Coronary artery (tissue), 2 donors: ENCODE measurements at places on chromosomes 11 and 22.

DNA sequence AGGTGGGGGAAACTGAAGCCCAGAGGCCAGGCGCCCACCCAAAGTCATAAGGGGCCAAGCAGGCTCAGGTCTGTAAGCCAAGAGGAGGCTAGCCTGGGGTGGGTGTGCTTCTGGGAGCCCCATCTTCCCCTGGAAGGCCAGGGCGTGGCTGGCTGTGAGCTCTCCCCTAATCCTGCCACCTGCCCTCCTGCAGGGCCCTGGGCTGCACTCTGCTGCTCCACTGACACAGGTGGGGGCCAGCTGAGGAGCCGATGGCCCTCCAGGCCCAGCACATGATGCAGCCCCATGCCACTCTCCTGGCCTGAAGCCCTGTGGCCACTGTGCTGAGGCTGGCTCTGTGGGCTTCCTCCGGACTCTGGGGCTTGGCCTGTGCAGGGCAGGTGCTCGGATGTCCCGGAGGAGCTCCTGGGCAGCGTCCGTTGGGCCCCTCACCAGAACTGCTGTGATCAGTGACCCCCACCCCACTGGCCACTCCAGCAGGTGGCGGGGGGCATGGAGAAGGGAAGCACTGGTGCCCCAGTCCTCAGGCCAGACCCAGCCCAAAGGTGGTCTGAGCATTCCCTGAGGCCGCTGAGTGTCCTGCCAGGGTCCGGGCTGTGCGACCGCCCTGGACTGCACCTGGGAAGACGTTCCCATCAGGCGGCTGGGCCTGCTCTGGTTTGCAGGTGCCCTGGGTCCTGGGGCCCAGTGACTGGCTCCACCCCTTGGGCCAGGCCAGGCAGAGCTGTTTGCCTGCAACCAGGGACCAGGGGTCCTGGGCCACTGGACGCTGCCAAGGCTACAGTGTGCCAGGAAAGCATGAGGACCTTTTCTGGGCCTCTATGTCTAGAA is 8.5 kb downstream of the PIM3 start:
- DNase-seq, result peak; percentile 73

GRCh38 chr11:62713343-62713742 is 5.9 kb downstream of the GNG3 start:
- no peak for DNase-seq

- no peak for DNase-seq
Measured at GRCh38 chr11:119339589-119340334, 921 bp downstream of the C1QTNF5 start.

DNA sequence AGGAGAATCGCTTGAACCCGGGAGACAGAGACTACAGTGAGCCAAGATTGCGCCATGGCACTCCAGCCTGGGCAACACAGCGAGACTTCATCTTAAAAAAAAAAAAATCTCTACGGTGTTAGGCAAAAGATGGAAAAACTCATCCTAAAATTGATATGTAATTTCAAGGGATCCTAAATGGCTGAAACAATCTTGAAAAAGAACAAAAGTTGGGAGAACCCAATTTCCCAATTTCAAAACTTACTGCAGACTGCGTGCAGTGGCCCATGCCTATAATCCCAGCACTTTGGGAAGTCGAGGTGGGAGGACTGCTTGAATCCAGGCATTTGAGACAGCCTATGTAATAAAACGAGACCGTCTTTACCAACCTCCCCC is 31.7 kb upstream of the TOP3B start:
- DNase-seq, result no peak

- no peak for DNase-seq
Measured at GRCh38 chr11:96205460-96205809, 137.6 kb downstream of the MAML2 start.

- DNase-seq, result peak; percentile 85
Measured at GRCh38 chr11:44861849-44862557, 88.7 kb downstream of the TP53I11 start.

GRCh38 chr11:84173078-84173477 is 886.9 kb upstream of the CCDC90B start:
- DNase-seq, result no peak

DNA sequence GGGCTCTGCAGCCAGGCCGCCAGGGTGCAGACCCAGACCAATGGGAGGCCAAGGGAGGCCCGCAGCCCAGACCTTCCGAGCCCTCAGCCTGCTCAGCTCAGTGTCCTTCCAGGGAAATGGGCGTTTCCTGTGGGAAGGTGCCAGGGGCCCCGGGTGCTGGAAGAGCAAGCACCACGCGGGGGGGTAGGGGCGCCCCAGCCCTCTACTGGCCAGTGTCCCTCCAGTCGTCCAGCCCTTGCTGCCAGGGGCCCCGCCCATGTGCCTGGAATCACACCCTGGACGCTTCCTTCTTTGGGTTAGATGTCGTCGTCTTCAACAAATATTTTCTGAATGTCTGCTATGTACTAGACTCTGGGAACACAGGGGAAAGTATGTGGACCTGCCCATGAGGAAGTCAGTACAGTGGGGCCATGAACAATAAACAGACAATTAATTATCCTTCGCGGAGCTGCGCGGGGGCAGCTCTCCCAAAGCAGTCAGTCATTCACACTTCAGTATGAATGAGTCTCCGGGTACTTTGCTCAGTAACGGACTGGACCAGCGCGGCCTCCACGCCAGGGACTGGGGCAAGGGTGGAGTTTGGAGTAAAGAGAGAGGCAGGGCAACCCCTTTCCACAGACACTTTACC is 60.2 kb downstream of the CDKN1C start:
- peak; percentile 92 for DNase-seq

- DNase-seq, result no peak
Measured at GRCh38 chr22:19807914-19808872, 46.5 kb downstream of the GNB1L start.

DNA sequence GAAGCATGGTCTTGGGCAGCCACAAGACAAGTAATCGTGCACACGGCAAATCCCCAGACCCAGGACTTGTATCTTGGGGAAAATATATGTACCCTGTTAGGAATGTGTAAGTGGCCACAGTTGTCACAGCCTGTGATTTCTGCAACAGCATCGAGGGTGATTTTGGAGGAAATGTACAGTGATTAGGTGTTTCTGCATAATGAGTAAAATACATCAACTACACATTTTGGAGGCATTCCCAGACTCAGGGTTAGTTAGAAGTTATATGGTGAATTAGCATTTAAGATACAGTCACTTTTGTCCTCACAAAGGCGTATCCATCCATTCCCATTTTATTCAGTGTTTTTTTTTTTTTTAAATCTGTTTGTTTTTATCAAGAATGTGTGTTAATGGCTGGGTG is 28.4 kb downstream of the SUSD2 start:
- no peak for DNase-seq

DNA sequence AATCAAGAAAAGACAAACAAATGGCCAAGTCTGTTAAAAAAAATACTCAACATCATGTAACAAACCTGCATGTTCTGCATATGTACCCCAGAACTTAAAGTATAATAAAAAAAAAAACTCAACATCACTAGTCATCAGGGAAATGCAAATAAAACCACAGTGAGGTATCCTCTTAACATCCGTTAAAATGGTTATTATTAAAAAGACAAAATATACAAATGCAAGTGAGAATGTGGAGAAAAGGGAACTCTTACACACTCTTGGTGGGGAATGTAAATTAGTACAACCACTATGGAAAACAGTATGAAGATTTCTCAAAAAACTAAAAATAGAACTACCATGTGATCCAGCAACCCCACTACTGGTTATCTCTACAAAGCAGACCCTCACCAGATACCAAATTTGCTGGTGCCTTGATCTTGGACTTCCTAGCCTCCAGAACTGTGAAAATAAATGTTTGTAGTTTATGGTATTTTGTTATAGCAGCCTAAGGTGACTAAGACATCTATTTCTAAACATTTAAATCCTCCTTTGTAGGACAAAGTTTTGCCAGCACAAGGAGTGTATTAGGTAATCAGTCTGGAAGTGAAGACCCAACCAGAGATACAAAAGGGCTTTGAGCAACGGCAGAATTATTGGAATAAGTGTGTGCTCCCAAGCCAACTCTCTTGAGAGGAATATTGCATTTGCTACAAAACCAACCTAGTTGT is 32.4 kb upstream of the SCUBE2 start:
- DNase-seq, result no peak

DNA sequence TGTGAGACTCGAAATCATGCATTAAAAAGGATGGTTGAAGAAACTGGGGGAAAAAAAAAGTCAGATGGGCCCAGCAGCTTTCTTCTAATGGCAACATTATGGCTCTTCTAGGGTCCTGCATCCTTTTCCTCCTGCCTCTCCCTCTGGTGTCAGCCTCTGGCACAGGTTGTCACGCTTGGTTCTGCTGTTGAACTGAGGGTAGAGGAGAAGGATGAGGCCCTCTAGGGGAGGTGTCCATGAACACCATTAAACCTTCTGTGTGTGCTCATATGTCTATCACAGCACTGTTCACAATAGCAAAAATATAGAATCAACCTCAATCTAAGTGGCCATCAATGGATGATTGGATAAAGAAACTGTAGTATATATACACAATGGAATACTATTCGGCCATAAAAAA is 36.0 kb downstream of the BUD13 start:
- DNase-seq, result no peak

DNA sequence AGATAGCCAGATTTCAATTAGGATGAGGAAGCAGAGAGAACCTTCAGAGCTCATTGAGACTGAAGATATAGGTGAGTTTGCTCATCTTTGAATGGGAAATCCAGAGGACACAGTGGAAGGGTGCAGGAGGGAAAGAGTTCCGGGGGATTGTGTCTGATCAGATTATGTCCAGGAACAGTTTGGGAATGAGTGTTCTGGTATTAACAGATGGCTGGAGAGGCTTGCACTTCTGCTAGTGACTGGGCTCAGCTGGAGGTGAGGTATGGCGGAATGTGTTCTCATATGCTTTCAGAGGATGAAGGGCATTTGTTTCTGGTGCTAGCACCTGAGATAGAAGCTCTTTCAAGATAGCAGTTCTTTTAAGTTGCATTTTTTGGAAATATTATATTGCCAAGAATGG is 27.6 kb downstream of the ALKBH3 start:
- no peak for DNase-seq

GRCh38 chr11:62457478-62457877 is 38.6 kb downstream of the SCGB1A1 start:
- DNase-seq, result no peak

GRCh38 chr11:90318651-90319050 is 95.8 kb upstream of the CHORDC1 start:
- DNase-seq, result no peak

DNA sequence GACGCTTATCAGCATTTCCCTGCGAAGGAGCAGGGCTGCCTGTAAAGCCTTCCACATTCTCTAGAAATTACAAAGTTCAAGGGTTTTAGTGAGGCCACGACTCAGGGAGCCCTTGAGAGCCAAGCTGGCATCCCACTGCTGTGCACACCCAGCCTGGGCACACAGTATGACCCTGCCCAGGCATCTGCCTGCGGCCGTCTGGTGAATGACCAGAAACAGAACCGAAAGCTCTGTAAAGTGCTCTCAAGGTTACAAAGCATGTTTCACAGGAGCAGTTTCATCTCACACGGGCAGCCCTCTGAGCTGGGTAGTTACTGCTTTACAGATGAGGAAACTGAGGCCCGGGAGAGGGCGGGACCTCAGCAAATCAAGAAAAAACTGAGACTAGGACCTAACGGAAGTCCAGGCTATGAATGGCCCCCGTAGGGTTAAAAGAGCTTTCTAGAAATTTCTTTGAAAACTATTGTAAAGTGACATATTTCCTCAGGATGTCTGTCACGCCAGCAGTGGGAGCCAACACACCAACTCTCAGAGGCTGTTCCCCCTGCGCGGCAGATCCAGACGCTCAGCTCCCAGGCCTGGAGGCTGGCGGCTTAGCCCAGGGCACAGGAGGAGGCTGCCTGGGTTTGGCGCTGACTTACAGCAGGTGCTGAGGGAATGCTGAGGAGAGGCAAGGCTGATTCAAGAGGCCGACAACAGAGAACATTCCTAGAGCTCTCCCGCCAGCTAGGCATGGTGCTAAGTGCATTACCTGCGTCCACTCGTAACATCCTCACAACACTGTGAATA is 7.7 kb upstream of the TCF20 start:
- DNase-seq, result peak; percentile 71

DNA sequence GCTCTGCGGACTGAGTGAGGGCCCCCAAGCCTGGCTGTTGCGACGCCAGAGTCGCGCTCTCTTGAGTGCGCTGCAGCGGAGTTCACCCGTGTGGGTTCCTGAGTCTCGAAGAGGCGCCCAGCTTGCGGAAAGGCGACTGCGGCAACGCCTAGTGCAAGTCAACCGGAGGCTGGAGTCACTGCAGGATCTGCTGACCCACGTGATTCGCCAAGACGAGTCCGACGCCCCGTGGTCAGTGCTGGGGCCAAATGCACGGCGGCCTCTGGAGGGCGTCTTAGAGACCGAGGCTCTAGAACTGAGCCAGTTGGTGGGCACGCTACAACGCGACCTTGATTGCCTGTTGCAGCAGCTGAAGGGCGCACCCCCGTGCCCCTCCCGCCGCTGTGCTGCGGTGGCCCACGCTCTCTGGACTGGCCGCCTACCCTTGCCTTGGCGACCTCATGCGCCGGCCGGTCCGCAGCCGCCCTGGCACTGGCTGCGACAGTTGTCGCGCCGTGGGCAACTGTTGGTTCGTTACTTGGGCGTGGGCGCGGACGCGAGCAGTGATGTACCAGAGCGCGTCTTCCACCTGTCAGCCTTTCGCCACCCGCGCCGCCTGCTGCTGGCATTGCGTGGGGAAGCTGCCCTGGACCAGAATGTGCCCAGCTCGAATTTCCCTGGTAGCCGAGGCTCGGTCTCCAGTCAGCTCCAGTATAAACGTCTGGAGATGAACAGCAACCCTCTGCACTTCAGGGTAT is 32.6 kb downstream of the RRP8 start:
- no peak for DNase-seq

GRCh38 chr22:48049116-48049515 is 1286.7 kb downstream of the TBC1D22A start:
- DNase-seq, result no peak
